NCI-H82 (cell line): ENCODE measurements at places on chromosomes 3 and 15.
A peak's percentile ranks its signal among the peaks of the same experiment; 100 is the strongest.

DNA sequence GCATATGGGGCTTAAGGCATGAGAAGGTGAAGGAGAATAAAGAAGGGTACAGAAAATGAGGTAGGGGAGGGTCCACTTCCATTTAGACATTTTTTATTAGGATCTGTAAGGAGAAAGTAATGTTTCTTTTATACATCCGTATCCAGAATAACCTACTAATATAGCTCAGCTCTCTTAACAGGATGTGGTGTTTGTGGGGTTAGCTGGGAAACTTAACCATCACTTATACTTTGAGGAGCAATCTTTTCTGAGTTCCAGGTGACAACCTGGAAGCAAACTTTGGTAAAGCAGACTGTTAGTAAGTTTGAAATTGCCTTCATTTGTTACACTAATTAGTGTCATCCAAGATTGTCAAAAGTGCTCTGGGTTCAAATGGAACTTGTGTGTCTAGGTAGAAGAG lies 36.6 kb downstream of the BUB1B start:
- no peak for DNase-seq

- DNase-seq, result no peak
Observed at GRCh38 chr15:74398183-74398582, 30.7 kb upstream of the CYP11A1 start.

- DNase-seq, result no peak
Observed at GRCh38 chr15:28105793-28106192, 6.7 kb upstream of the OCA2 start.

GRCh38 chr15:39784638-39785037 lies 2.0 kb upstream of the FSIP1 start:
- no peak for DNase-seq

- DNase-seq, result peak; percentile 74
Observed at GRCh38 chr3:53375019-53375418, 27.7 kb upstream of the DCP1A start.

- no peak for DNase-seq
Observed at GRCh38 chr15:66472176-66472999, 25.2 kb downstream of the SNAPC5 start.

DNA sequence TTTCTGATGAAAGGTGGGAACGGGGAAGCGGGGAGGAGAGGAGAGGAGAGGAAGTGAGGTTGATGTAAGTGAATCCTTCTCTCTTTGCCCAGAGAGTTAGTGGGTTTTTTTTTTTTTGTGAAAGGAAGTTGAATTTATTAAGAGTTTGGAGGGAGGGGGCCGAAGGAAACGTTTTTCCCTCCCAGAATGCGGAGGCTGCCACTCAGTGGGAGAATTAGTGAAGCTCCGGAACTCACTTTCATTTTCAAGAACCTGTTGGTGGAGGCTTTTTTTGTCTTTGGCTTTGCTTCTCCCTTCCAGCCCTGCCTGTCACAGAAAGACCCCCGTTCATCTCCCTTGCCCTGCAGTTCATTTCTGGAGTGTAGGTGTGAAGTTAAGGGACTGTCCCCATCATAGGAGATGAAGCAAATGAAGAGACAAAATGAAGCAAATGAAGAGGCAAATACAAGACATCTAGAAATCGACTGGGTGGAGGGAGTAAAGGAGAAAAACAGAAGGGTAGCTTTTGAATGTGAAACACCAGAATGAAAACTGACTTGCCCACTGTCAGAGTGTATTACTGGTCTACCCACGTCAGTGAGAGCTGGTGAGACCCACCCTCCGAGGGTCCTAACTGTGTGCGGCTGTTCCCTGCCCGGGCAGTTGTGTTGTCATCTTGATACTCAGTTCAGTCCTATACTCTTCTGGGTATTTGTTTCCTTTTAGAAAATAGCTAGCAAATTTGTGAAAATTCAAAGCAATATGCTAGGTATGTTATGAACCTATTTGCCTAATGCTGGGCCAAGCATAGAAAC lies 91.5 kb downstream of the ITPR1 start:
- no peak for DNase-seq

- no peak for DNase-seq
Observed at GRCh38 chr15:70801109-70801508, 37.8 kb upstream of the UACA start.

GRCh38 chr3:186298876-186299275 lies 63.2 kb downstream of the DGKG start:
- no peak for DNase-seq

DNA sequence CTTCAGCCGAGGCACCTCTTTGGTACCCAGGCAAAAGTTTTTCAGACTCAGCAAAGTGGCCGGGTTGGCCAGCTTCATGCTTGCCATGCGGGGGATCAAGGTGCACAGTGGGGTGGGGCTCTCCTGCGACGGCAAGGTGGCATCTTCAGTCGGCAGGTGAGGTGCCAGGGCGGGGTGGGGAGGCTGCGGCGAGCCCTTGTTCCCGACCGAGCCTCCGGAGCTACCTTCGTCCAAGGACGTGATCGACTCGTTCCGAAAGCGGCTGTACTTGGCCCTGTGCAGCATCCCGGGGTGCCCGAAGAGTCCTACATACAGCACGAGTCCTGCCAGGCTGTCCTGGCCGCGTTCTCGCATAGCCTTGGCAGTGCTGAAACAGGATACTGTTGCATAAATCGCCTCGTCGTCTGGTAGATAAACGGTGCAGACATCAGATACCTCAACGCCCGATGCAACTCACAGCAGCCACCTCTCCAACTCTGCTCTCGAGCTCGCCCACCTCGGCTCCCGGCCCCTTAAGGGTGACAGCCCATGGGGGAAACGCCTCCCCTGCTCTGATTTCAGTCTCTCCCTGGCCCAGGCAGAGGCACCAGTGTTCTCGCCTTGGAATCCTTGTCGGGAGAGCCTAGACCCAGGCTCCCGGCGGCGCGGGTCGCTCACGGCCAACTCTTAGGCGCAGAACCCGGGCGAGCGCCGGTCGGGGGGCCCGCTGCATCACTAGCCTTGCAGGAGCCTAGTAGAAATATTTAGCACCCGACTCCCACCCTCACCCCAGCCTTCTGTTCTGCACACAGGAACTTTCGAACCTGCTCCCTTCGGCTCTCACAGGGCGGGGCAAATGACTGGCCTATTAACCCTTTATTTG lies 826 bp downstream of the SHC4 start:
- DNase-seq, result peak; percentile 63

DNA sequence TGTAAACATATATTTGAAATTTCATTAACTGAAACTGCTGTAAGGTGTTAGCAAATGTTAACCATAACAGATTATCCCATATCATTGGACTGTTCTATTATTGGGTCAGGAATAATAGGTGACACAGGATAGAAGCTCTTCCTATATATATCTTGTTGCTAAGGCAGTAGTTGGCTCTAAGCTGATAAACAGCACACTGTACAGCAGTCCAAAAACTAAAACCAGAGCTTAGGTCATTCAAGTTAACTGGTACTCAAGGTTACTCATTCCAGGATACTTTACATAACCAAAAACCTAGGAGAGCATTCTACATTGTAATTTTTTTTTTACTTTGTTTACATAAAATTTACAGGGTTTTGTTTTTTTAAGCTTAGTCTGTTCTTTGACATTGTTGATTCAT lies 8.9 kb downstream of the DNAJC19 start:
- DNase-seq, result peak; percentile 30

DNA sequence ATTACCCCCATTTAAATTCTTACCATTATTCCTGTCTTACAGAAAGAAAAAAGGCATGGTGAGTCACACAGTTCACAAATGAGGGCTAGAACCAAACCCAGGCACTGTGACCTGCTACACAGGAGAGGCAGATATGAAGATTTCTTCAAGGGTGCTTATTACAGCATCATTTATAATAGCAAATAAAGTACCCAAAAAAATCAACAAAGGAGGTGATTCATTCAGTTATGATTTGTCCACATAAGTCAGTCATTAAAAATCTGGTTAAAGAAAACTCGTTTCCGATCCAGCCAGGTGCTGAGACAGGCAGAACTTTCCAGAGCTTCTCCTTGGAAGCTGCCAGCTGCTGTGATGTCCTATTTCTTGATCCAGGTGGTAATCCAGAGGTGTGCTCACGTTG lies 7.5 kb upstream of the LOXL1 start:
- no peak for DNase-seq

DNA sequence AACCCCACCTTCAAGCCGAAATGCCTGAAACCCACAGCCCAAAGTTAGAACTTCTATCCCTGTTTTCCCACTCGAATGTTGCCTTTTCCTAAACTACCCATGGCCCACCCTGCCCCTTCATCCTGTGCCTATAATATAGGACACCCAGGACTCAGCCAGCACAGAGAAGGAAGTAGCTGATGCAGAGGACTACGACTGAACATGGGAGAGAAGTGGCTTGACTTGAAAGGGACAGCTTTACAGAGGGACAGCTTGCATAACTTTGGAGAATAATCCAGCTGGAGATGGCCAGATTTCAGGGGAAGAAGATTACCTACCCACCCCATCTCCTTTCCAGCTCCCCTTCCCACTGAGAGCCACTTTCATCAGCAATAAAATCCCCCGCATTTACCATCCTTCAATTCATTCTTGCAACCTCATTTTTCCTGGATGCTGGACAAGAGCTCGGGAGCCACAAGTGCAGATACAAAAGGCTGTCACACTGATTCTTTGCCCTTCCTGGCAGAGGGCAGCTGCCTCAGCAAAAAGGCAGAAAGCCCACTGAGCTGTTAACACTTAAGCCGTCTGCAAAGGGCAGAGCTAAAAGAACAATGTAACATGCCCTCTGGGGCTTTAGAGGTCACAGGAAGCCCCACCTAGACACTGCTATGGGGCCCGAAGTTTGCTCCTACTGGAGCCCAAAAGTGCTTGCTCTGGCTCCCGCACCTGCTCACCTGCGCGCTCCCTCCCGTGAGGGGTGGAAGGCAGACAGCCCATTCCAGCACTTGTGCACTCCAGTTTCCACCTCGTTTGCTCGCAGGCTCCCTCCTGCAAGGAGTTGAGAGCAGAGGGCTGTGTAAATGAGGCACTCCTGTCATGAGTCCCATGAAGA lies 224.0 kb downstream of the TBC1D5 start:
- DNase-seq, result peak; percentile 12

DNA sequence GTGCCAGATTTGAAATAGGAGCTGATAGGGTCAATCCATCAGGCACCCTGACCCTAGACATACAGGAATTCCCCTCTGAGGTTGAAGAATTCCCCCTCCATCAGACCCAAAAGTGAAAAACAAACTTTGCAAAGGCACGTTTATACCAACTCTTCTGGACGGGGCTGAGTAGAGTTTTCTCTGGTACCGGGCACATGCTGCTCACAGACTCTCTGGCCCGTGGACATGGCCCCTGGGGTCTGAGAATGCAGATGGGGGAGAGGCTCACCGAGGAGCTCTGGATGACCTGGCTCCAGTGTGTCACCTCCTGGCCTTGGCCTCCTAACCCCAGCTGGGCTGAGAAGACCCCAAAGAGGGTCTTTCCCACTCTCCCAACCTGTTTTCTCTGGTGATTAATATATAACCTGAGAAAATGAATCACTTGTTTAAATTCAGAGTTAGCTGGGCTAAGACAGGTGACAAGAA lies 11.2 kb upstream of the LIPC start:
- DNase-seq, result no peak

GRCh38 chr3:36058404-36059030 lies 321.8 kb upstream of the STAC start:
- no peak for DNase-seq

DNA sequence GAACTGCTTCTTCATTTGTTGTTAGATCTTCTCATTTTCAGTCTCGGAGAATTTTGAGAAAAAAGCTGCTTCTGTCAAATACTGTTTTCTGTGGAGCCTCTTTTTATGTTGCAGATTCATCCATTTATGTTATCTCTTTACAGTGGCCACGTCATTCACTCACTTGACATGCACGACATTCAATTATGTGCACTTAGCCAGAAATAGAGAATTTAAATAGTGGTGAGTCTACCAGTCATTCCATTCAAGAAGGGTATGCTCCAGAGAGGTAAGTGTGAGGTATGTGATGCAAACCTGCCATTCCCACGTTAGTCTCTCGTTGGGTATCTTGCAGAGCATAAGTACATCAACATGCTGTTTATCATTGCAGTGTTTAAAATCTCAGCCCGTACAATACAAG lies 9.8 kb downstream of the ARPP19 start:
- no peak for DNase-seq

DNA sequence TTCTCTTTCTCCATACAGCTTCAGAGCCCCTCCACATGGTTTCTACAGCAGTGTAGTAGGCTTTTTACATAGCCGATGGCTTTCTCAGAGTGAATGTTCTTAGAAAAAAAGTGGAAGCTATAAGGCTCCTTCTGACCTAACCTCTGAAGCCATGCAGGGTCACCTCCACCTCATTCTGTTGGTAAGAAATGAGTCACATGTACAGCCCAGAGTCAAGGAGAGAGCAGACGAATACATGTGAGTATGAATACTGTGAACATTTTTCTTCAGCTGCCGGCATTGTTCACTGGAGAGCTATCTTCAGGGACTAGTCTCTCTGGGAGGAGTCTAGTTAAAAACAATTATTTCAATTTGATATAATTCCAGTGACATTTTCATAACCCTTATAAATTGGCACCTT lies 68.2 kb upstream of the THRB start:
- DNase-seq, result no peak
